ENCODE measurements at places on chromosomes 6 and 20.

DNA sequence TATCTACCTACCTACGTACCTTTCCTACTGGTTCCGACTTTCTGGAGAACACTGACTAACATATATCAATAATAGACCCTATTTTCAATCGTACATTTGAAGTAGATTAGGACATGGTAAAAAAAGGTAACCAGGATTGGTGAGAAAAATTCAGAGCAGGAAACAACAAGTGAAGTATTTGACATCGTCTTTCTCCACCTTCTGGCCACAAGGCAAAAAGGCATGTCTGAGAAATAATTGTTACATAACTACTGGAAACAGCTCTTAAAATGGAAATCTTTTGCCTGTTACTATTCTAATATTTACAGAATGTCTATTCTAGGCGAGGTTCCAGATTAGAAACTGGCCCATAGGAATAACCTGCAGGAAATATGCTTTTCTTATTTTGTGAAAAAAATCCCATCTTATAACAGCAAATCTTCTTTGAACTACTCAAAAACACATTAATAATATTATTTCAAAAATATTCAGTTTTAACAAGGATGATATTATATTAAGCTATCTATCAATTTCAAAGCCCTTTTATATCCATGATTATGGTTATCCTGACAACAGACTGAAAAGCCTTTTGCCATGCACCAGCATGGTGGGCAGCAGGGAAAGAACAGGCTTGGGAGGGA is 80.8 kb downstream of the RCAN2 start:
- ATAC-seq, result peak; percentile 65

DNA sequence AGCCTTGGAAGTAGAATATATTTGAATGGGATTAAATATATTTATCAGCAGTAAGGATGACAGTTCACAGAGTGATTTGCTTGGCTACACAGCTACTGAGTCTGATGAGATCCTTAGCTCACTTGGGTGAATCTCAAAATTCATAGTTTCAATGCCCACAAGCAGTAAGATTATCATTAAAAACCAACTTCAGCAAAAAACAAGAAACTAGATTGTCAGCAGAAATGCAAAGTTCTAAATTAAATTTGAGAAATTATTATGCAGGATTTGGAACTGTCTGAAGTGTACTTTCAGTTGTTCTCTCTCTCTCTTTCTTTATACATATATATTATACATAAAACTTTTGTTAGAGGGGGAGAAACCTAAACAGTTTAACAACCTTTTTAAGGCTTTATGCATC is 288.8 kb upstream of the SASH1 start:
- ATAC-seq, result no peak

- no peak for ATAC-seq
Observed at GRCh38 chr20:31538326-31538725, 24.1 kb downstream of the HM13 start.

DNA sequence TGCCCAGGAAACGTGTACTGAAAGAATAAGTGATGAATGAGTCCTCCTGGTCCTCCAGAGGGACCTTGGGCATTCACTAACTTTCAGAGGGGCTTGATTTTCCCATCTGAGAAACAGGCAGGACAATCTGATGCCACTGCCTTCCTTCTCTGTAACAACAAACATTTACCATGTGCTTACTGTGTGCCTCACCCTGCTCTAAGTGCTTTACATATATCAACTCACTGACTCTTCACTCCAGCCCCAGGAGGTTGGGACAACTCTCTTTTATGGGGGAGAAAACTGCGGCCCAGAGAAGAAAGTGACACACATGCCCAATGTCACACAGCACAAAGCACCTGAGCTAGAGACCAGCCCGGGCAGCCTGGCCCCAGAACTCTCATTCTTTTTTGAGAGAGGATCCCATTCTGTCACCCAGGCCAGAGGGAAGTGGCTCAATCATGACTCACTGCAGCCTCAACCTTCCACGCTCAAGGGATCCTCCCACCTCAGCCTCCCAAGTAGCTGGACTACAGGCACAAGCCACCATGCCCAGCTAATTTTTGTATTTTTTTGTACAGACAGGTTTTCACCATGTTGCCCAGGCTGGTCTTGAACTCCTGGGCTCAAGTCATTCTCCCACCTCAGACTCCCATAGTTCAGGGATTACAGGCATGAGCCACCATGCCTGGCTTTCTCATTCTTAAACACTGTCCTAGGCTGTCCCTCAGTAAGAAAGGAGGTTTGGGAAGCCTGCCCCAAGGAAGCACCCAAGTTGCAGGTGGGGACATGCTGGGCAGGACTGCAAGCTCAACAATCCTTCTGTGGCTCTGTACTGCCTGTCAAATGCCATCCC is 38.0 kb downstream of the NOL4L start:
- ATAC-seq, result no peak

GRCh38 chr20:39225978-39226377 is 263.8 kb downstream of the DHX35 start:
- no peak for ATAC-seq

DNA sequence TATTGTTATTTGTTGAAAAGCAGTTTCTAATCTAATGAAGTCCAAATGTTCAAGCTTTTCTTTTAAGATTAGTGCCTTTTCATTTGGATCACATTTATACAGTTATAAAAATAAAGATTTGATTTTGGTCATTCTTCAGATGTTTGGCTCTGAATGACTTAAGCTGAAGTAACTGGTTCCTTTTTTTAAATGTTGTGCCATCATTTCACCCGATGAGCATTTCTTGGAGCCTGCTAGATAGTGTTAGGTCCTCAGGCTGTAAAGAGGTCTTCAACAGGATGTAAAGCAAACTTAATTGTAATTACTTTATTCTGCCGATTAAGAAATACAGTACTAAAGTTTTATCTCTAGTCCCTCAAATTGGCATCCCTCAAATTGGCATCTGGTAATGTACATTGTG is 41.2 kb upstream of the ASIP start:
- ATAC-seq, result no peak

GRCh38 chr20:48652961-48653705 is 174.7 kb downstream of the PREX1 start:
- ATAC-seq, result no peak

- ATAC-seq, result no peak
Observed at GRCh38 chr6:3159805-3160781, 2.7 kb upstream of the TUBB2A start.

DNA sequence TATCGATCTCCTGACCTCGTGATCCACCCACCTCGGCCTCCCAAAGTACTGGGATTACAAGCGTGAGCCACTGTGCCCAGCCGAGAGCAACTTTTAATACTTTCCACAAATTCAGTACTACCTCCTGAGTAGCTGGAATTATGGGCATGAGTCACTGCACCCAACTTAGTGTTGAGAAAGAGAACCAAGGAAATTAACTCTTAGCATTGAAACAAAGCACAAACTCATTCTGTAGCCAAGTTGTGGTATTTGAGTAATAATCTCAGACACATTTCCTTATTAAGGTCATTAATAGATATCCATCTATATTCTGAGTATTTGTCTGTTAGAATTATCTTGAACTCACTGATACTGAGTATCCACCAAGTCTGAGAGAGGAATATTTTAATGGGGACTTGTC is 14.3 kb upstream of the ELOVL2 start:
- no peak for ATAC-seq

DNA sequence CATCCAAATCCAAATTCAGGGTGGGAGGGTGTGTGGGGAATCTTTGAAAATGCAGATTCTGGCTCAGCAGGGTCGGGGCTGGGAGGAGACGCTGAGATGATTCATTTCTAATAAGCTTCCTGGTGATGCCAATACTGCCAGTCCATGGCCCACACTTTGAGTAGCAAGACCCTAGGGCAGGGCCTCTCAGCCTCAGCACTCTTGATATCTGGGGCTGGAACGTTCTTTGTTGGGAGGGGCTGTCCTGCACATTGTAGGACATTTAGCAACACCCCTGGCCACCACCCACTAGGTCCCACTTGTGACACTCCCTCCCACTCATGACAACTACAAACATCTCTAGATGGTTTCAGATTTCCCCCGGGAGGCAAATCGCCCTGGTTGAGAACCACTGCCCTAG is 191.0 kb downstream of the ZDHHC14 start:
- ATAC-seq, result no peak

GRCh38 chr6:6646859-6647258 is 58.3 kb downstream of the LY86 start:
- ATAC-seq, result no peak

GRCh38 chr6:142879076-142879475 is 65.9 kb downstream of the HIVEP2 start:
- ATAC-seq, result no peak

DNA sequence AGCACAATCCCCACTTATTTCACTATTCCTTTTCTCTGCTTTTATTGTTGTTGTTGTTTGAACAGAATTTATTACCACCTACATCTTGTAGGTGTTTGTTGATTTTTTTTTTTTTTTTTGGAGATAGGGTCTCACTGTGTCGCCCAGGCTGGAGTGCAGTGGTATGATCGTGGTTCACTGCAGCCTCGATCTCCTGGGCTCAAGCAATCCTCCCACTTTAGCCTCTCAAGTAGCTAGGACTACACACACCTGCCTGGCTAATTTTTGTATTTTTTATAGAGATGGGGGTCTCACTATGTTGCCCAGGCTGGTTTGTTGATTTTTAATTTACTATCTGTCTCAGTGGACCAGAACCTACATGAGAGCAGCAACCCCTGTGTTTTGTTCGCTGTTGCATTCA is 3.6 kb downstream of the ZSCAN12 start:
- ATAC-seq, result no peak

DNA sequence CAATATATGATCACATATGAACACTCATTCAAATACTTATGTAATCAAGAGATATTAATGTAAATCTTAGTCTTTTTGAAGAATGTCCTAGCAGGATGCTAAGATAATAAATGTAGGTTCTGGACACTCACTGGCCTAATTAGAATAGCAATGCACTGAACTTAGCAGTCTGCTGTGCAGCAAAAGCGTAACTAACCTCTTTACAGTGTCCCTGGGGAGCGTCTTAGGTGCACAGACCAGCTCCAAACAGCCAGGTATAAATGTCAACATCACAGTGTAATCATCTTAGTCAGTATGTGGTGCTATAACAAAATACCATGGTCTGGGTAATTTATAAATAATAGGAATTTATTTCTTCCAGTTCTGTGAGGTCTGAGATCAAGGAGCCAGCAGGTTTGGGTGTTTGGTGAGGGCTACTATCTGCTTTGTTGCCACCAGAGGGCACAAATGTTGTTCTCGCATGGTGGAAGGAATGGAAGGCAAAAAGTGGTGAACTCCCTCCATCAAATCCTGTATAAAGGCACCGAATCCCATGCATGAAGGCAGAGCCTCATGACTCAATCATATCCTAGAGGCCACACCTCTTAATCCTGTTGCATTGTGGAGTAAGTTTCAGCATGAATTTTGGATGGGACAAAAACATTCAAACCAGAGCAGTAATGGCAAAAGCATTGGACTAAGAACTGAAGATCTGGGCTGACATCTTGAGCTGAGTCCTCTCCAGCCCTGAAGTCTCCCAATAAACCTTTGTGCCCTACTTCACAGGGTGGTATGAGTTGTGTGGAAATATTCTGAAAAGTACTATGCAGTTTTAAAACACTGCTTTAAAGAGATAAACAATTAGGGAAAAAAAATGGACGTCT is 41.8 kb upstream of the FOXO3 start:
- ATAC-seq, result peak; percentile 80

DNA sequence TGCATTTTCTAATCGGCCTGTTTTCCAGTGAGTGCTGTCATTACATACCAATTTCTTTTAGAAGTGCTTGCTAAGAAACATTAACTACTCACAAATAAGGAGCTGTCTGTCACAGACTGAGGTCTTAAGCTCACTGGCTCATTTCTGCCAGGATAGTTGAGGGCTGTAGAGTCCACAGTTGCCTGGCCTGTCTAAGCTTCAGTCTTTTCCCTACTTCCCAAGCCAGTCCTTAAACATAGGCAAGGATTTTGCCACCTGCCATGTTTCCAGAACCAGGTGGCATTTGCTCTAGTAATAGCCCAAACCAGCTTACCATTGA is 84.7 kb downstream of the LINC00237 start:
- ATAC-seq, result no peak

DNA sequence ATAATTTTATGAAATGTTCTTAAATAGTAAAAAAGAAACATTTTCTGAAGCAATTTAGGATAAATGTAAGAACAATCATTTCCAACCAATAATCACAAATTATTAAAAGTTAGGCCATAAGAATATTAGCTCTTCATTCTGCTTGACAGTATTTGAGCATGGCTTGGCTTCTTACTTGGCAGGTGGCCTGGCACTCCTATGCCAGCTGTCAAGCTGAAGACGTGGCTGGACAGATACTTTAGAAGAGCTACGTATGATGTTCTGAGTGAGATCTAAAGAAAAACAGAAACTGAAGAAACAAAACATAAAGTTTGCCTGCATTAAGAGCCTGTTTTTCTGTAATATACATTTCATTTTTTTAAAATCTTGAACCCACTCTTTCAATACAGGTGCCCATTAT is 438.9 kb downstream of the GRIK2 start:
- no peak for ATAC-seq

GRCh38 chr20:39270837-39271604 is 308.9 kb downstream of the DHX35 start:
- ATAC-seq, result no peak

DNA sequence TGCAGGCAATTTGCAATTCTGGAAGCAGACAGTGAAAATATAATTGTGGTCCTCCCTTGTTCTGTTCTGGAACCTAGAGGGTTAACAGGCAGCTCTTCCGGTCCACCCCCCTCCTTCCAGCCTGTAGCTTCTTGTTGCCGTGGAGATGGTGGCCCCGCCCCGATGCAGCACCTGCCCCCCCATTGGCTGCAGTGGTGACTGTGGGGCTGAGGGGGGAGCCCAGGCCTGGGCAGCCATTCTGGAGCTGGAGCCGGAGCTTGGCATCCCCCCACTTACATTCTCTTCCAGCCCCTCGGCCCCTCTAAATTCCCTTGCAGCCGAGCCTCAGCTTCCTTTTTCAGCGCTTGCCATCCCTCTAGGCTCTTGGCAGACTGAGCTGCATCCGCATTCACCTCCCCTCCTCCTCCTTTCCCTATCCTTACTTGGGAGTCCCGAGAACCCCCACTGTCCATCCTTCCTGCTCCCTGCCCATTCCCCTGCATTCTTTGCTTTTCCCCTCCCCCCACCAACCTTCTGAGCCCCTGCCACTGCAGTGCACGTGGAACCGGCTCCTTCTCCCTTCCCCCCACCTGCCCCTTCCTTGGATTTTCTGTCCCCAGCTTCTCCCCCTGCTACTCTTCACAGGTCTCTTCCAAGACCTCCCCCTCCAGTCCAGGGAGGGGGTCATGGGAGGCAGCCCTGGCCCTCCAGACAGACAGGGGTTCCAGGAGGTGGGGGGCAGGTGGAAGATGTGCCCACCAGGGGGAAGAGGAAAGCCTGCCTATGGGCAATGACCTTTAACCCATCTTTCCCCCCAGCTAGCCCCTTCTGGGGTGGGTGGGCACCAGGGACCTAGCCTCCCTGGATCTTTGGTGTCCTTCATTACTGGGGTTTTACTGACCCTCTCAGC is 11.4 kb downstream of the SYNGAP1 start:
- peak; percentile 67 for ATAC-seq
